ENCODE measurements at places on chromosomes 5 and 9.
A peak's percentile ranks its signal among the peaks of the same experiment; 100 is the strongest.

GRCh38 chr9:113309204-113309813 is 6.1 kb upstream of the RNF183 start:
- peak; percentile 78 for DNase-seq

GRCh38 chr5:42518595-42519221 is 95.5 kb downstream of the GHR start:
- peak; percentile 18 for DNase-seq

DNA sequence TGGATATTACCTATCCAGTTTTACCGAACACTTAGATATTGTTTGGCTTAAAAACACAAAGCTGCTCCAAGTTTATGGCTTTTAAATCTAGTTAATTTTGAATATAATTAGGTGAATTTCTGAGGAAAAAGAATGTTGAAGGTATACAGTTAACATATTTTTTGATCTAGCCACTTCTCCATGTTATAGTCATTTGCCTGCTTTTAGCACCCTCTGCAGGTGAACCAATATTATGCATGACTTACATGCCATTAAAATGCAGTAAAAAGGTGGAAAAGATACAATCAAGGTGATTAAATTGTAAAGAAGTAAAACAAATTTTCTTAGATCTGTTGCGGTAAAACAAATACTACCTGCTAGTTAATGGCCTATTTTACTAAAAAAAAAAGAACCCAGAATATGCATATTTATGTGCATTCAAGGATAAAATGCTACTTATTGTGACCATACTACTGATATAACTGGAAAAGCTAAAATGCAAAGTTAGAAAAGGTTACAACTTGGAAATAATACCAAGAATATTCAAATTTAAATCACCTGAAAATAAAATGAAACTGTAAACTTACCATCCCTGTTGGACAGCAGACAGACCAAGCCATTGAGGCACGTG is 132.1 kb downstream of the AP3B1 start:
- peak; percentile 8 for DNase-seq

- DNase-seq = peak; percentile 86
Measured at GRCh38 chr9:121499427-121500164, at the start of gene GGTA1. GGTA1 (minus strand) TSS chr9:121499844; CDS start chr9:121467922, 31,922 bp downstream.

- peak; percentile 58 for DNase-seq
Measured at GRCh38 chr9:112711050-112711689, 6.7 kb downstream of the INIP start.

Measured in GM03348 (cell line).